ENCODE measurements at places on chromosomes 5 and 9.

GRCh38 chr5:110255194-110255593, 471.3 kb downstream of the TMEM232 start:
- no peak for DNase-seq

- no peak for DNase-seq
Measured at GRCh38 chr5:103617090-103617489, 54.5 kb upstream of the NUDT12 start.

- no peak for DNase-seq
Measured at GRCh38 chr5:115842089-115842935, 577 bp downstream of the AP3S1 start.

DNA sequence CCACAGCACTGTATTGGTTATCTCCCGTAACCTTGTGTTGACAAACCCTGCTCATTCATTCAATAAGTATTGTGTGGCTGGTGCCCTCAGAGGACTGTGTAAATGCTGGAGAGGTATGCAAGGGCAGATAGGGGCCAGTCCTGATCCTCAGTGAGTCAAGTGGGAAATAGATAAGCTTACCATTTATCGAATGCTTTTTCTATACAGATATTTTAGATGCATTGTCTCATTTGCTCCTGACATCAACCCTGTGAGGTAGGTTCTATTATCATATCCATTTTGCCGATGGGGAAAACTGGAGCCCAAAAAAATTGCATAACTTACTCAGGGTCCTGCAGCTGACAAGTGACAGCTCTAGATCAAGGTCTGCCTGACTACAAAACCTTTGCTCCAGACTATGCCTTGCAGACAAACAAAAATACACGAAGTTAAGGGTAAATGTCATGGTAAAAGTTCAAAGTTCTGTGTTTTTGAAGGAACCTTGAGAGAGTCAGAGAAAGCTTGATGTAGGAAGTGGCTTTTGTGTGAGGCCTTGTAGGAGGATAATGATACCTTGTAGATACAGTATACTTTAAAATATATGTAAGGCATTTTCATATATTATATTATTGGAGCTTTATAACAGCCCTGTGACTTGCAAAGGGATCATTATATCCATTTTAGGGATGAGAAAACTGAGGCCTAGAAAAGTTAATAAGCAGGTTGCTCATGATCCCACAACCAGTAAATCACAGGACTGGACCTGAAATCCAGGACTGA, 22.7 kb downstream of the CYFIP2 start:
- DNase-seq: no peak

DNA sequence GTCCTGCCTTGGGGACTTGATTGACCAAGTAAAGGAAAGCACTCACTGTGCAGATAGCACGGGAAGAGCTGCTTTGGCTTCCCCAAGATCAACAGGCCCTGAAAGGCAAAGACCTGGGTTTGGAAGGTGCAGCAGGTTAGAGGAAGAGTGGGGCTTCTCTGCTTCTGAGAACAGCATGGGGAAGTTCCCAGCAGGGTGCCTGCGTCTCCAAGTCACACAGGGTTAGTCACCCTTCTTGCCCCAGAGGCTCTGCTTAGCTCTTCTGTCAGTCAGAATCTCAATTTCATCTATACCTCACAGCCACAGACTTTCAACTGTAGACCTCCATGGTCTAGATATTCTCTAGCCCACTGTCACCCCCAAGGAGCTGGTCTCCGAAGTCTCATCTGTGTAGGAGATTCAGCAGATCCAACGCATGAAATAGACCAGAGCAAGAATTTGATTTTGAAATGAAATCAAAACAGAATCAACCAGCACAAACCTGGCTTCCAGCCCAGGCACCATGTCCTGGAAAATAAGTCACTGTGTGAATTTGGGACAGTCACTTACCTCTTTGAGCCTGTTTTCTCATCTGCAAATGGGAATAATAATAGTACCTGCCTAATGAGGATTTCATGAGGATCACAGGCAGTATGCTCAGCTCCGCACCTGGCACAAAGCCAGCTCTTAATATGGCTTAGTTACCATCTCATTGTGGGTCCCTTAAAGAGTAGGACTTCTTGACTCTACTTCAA, 64.0 kb downstream of the SFXN1 start:
- no peak for DNase-seq

DNA sequence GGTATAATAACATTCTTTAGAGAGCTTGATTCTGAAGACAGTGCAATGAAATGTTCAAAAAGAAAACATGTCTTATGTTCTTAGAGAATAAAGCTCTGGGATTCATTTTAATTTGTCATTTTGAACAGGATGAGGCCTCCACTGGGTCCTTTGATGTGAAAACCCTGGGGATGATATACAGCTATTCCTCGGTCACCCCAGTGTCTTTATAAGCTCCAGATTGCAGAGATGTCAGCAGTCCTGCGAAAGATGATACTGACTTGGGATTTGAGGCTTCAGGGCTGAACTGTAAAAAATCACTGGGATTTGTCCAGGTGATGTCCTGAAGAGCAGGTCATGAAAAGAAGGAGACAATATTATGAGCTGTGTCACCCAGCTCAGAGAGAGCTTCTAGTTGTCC, 529.7 kb upstream of the ZNF608 start:
- DNase-seq: no peak

GRCh38 chr5:171429543-171429910, 10.1 kb downstream of the FGF18 start:
- DNase-seq: no peak

DNA sequence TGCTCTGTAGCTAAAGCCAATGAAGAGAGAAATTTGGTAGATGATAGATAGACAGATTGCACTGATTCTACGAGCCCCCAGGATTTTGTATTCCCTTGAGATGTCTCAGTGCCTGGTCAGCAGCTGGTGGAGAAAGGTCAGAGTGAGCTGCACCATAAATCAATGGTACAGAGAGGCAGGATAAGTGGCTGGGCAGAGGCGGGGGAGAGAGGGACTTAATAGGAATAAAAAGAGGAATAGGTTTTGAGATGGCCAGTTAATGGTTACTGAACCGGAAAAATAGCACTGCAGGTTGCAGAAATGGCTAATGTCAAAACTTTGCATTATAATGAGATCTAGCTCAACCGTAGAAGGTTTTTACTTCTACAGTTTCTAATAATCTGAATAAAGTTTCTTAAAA, 47.9 kb upstream of the SLC12A2 start:
- no peak for DNase-seq

- no peak for DNase-seq
Measured at GRCh38 chr5:32458880-32459495, 14.4 kb upstream of the ZFR start.

- DNase-seq: peak; percentile 89
Measured at GRCh38 chr9:137205126-137206069, at the start of the genes NDOR1 and TMEM203. TSS of gene NDOR1 (plus strand) at chr9:137205700. CDS start at chr9:137205778, 78 bp downstream. TSS of gene TMEM203 (minus strand) at chr9:137205648. CDS start at chr9:137205414, 234 bp downstream.

DNA sequence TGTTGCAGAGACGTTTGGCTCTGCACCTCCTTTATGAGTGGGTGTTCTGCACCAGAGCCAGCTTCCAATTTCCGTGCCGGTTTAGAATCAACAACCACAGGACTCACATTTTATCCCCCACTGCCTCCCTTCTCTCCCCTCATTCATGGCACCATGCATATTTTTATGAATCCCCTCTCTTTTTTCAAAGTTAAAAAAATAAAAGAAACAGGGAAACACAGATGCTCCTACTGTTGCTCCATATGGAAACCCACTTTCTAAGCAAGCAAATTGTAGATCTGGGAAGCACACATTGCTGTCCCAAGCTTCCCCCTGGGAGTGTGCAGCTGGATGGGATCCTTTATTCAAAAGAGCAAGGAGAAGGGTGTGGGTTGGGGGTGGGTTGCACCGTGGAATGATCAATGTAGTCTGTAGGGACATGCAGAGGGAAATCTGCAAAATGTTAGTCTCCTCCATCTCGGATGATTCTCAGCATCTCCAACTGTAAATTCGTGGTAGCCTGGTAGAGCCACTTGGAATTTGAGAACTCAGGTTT, 410.0 kb upstream of the ADAMTSL1 start:
- DNase-seq: no peak

DNA sequence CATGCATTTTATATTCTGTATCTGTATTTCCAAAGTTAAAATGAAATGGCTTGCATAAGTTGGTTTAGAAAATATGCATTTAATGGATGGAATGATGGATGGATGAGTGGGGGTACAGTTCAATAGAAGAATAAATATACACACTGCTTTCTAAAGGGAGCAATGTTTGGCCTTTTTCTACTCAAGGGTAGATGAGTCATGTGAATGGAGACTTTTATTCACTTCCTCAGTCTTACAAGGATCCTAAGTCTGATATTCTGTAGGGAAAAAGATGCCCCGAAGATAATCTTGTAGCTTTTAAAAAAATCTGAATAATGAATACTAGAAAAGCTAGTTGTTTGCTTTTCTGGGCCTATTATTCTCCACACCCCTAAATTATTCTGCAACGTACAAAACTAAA, 2112.1 kb downstream of the MAT2B start:
- no peak for DNase-seq

DNA sequence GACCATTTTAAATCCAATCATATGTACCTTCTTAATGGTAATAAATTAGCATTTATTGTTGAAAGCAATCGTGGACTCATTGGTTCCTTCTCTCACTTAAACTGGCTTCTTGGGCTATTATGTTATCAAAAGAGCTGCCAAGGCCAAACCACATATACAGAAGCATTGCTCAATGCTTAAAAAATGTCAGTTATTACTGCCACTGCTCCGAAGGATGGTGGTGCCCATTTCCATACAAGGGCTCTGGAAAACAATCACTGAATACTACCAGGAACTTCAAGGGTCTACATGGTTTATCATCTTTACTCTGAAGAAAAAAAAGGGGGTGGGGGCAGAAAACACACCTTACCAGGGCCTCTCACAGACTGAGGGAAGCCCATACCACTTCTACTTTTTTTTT, 104.3 kb downstream of the GNAQ start:
- no peak for DNase-seq

DNA sequence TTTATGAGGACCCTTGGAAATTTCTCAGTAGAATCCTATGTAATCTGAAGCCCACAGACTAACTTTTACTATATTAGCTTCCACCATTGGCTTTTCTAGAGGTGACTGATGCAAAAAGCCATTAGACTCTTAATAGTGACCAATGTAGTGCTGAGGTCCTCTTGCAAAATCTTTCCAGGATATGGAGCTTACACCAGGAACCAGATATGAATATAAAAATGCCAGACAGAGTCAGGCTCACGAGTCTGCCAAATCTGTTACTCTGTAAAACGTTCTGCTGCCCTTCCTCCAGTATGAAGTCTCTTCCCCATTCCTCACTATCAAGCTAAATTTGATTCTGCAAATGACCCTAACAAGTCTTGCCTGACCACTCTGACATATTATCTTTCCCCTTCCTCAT, 73.4 kb upstream of the C6 start:
- no peak for DNase-seq

DNA sequence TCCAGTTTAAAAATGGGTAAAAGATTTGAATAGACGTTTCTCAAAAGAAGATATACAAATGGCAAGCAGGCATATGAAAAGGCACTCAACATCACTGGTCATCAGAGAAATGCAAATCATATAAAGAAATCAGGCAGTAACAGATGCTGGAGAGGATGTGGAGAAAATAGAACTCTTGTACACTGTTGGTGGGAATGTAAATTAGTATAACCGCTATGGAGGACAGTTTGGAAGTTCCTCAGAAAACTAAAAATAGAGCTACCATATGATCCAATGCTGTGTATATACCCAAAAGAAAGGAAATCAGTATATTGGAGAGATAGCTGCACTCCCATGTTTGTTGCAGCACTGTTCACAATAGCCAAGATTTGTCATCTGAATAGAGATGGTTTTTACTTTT, 42.7 kb downstream of the SLC12A2 start:
- no peak for DNase-seq

GRCh38 chr5:168165977-168166376, 125.5 kb upstream of the WWC1 start:
- DNase-seq: no peak

GRCh38 chr9:89640361-89640760, 35.5 kb downstream of the GADD45G start:
- DNase-seq: no peak

GRCh38 chr5:34485768-34486030, 170.4 kb upstream of the RAI14 start:
- no peak for DNase-seq

DNA sequence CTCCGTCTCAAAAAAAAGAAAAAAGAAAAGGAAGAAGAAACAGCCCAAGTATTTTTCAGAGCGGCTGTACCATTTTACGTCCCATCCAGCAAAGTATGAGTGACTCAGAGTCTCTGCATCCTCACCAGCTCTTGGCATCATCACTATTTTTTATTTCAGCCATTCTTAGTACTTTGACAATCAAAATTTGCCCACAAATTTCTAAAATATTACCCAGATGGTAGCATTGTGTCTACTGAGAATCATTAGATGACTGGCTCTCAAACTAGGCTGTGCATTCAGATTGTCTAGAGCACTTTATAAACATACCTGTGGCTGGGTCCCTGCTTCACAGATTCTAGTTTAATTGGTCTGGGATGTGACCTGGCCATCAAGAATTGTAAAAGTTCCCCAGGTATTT, 21.6 kb upstream of the MELK start:
- no peak for DNase-seq

- DNase-seq: no peak
Measured at GRCh38 chr5:16897284-16897704, 38.8 kb downstream of the MYO10 start.

DNA sequence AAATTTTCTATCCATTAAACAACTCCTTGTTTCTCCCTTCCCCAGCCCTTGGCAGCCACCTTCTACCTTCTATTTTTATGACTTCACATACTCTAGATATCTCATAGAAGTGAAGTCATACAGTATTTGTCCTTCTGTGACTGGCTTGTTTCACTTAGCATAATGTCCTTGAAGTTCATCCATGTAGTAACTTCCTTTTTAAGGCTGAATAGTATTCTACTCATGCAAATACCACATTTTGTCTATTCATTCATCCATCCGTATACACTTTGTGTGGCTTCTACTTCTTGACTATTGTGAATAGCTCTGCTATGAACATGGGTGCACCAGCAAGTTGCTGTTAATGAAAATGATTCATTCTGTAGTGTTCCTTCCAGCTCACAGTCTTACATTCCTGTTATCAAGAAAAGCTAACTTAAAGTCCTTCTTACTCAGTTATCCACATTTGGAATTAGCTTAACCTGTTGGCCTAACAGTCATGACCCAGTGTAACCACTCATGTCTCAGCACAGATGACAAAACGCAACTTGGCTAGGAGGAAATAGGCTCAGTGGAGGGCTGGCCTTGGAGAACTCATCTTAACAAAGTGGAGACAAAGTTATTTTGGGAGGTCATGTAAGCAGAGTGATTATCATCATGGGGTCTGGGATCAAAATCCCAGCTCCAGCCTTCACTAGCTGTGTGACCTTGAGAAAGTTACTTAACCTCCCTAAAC, 129.7 kb upstream of the MAP3K1 start:
- DNase-seq: no peak

GRCh38 chr9:134666831-134667230, 25.2 kb downstream of the COL5A1 start:
- no peak for DNase-seq

DNA sequence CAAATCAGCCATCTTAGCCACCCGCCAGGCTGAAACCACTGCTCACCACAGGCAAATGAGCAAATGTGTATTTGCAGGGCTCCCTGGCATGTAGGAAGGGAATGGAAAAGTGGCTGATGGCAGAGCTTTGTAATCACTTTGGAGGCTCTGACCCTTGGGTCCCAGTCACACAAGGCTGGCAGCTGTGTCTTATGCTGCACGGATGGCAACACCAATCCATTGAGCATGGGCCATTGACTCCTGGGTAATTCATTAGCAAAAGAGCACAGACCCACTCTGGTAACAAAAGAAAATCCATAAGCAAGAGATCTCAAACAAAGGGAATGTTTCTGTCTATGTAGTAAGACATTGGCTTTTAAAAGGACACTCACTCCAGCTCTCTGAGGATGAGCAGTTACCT, 57.6 kb downstream of the SPOCK1 start:
- no peak for DNase-seq

GRCh38 chr9:88829276-88829675, 162.0 kb upstream of the S1PR3 start:
- no peak for DNase-seq

All from anterior cingulate cortex (tissue), 58 donors.